ENCODE measurements at places on chromosomes 3 and 15.

DNA sequence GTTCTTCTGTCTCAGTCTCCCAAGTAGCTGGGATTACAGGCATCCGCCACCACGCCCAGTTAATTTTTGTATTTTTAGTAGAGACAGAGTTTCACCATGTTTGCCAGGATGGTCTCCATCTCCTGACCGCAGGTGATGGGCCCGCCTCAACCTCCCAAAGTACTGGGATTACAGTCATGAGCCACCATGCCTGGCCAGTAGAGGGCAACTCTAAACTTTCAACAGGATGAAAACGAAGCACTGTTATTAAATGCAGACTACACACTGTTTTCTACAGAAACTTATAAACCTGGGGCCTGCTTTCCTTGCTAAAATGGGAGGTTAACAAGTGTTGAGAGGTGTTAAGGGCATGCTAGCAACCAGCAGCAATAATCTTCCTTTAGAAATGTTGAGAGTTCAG is 7.6 kb downstream of the ARPC4 start:
- no peak for DNase-seq

DNA sequence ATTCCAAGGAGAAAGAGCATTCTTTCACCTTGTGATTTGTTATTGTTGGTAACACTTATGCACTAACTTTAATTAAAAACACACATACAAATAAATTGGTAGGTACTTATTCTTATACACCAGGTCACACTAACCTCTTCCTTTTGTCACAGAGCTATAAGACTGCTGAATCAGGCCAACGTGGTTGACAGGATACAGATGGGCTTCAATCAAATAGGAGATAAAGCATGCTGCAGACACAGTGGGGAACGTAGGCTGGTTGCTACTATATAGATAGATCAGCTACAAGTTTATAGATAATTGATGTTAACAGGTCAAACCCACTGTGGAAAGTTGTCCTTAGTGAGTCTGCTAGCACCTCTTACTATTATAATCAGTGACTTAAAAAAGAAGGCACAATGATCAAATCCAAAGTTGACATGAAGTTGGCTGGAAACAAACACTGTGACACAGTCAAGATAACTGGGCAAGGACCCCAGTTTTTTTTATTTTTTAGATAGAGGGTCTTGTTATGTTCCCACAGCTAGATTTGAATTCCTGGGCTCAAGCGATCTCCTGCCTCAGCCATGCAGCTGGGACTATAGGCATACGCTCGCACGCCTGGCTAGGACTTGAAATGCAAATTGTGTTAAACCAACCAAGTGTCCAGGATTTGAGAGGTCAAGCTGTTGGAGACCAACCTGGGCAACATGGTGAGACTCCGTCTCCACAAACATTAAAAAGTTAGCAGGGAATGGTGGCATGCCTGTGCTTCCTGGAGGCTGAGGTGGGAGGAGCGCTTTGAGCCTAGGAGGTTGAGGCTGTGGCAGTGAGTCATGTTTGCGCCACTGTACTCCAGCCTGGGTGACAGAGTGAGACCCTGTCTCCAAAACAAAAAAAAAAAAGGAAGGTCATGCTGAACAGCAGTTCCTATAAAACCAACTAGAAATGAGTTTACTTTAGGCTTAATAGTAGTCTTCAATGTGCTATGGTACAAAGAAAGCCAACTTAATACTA is 97.9 kb upstream of the MEX3B start:
- DNase-seq, result no peak

DNA sequence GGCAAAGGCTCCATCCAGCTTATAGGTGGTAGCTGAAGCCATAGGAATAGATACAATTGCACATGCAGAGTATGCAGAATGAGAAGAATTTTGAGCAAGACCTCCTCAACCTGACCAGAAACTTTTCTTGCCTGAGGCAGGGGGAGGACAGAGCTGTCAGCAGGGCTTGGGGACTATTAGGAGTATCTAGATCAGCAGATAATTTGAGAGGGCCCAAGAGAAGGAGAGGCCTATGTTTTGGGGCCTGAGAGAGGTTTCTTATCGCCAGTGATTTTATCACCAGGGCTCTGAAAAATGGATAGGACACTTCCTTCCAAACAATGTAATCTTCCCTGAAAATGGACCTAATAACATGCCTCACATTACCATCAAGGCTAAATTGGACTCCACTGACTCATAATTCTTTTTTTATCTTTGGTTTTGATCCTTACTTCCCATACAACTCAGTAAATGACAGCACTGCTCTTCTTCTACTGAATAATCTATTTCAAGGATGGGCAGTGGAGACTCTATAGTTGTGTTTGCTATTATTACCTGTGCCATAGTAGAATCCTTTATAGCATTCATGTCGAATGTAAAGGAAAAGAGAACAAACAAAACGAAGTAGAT is 15.8 kb upstream of the RAMAC start:
- DNase-seq, result no peak

GRCh38 chr3:17360991-17361390 is 381.4 kb downstream of the TBC1D5 start:
- no peak for DNase-seq

- DNase-seq, result no peak
These were observed 221.2 kb downstream of the IGSF11 start for GRCh38 chr3:118813472-118813871.

DNA sequence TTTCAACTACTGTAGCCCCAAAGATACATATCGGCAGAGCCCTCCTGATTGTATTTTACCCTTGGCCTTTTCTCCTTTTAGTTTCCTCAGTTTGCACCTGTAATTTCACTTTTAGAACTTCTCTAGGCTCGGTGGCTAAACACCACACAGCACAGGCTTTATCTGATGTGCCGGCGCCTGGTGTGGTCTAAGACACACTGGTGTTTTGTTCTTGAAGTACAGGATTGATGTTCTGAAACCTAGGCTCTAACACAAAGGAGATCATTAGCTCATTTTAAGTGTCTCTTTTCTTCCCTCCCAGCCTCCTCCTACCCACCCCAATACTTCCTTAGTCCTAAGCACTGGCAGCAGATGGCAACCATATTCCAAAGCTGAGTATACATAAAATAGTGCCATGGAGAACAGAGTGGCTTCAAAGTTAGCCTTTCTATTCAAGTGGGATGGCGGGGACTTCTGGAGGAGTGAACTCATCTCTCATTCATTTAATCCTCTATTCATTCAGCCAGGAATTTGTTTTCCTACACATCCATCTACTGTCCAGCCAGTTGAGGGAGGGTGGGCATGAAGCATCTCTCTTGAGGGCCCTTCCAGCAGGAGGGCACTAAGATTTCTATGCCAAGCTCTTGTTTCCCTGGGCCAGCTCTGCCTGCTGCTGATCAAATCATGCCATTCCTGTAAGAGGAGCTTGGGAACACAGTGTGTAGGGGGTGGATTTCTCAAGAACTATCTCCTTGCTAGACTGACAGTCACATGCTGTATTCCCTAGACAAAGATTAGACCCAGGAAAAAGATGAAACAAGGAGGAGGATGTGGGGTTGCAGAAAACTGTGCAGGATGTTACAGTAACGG is 71.2 kb downstream of the TIGIT start:
- DNase-seq, result no peak

DNA sequence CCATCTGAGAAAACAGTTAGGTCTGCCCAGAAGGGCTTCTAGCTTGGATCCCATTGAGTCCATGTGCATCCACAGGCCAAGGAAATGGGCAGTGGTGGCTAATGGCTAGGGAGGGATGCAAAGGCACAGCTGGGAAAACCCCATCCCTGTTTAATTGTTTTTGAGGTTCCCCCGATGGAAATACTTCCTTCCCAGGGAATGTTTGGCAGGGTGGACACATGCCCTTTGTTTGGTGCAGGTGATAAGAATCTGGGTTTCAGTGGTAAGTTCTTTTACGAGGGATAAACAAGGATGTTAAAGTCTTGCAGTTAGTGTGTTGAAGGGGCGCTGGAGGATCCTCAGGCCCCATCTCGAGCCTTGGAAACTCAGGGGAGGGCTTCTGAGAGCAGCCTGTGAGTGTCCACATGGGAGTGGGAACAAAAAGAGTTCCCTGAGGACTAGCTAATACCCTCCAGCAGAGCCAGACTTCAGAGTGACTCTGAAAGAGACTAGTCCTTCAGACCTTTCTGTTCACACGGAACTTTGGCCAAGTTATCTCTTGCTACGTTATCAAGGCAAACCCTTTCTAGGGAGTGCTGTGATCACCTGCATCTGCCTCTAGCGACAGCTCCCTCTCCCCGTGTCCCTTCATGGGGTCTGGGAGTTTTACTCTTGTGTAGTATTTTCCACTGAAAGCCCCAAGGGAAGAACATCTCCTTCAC is 17.4 kb downstream of the PTPRG start:
- no peak for DNase-seq

GRCh38 chr3:115697263-115698053 is 74.1 kb downstream of the GAP43 start:
- no peak for DNase-seq

DNA sequence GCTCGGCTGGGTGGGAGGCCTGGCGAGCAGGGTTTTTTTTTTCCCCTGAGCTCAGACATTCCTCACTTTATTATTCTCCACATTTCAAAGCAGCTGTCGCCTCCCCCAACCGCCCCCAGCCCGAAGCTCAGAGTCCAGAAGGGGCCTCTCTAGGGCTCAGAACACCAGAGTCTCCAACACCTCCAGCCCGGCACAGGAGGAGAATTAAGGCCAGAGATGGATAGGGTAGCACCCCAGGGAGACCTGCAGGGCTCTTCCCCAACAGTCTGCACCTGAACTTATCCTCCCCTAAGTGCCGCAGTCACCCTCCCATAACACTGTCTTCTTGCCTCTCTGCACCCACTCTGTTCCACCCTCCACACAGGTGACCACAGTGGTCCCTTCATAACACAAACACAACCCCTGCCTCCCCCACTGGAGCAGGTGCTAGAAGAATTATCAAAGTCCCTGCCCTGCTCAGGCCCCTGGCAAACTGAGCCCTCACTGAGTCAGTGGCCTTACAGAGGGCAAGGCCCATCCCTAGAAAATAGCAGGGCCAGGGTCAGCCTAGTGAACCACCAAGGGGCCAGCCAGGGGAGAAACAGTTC is 14.1 kb downstream of the MYL3 start:
- DNase-seq, result no peak

- no peak for DNase-seq
These were observed 116.6 kb upstream of the PRR20G start for GRCh38 chr3:127404221-127405009.

Data from activated T-cell treated with anti-CD3 and anti-CD28 coated beads for 1 hour (primary cell).